ENCODE measurements at places on chromosomes 16 and 17.

- no peak for DNase-seq
Measured at GRCh38 chr17:51707216-51707615, 446.9 kb downstream of the UTP18 start.

GRCh38 chr17:66152756-66153155, 39.2 kb downstream of the CEP112 start:
- no peak for DNase-seq

DNA sequence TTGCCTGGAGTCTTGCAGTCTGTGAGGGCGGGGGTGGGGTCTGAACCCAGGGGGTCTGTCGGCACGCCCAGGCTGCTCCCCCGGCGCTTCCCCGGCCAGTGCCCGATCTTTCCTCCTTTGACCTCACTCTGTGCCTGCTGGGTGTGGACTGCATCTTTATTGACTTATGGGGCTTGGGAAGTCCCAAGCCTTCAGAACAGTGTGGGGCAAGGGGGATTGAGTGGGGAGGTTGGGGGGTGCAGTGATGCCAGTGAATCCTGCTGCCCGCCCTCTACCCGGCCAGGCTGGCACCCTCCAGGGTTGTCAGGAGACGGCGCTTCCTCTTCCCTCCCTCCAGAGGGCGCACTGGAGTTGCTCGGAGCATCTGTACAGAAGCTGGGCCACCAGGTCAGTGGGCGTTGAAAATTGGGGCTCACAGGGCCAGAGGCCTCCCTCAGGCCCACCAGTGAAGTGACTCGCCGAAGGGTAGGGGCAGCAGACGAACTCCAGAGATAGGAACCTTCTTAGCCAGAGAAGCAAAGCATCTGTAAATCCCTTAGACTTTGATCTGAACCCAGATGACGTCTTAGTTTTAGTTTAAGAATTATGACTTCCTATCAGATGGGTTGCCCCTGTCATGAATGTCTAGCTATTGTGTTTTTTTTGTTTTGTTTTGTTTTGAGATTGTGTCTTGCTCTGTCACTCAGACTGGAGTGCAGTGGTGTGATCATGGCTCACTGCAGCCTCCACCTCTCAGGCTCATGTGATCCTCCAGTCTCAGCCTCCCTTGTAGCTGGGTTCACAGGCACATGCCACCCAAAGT, 184.8 kb upstream of the CIBAR2 start:
- DNase-seq, result no peak

DNA sequence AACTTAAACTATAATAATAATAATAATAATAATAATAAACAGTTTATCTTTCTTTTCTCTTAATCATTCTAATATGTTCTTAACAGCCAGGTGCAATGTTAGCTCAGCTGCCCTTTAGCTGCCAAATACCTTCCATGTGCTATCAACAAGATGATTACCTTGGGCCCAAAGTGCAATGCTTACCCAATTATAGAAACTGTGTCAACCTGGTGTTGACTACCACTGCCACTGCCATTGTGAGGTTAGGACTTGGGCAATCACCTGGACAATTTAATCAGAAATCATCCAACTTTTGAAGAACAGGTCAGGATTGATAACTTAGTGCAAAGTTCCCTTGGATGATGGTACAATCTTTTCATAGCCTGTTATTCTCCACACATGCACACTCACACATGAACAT, 371.8 kb upstream of the SALL1 start:
- DNase-seq, result no peak

Data from fibroblast of skin of left quadriceps (primary cell).